IMR-90 (cell line): ENCODE measurements at places on chromosomes 2 and 18. TPM values are rescaled to one million over a fixed set of nuclear protein-coding genes. Genes with fewer than 3 reads are reported as not detected.

PROKR1 gene
- total RNA-seq, result not detected in 2 replicates

RESP18 gene
- total RNA-seq, result not detected in 2 replicates

DUSP19 gene
- total RNA-seq, result 1.4 and 2.5 TPM in 2 replicates

MAP3K19 gene
- not detected in 2 replicates for total RNA-seq
